ENCODE measurements at places on chromosomes 12 and 14.

DNA sequence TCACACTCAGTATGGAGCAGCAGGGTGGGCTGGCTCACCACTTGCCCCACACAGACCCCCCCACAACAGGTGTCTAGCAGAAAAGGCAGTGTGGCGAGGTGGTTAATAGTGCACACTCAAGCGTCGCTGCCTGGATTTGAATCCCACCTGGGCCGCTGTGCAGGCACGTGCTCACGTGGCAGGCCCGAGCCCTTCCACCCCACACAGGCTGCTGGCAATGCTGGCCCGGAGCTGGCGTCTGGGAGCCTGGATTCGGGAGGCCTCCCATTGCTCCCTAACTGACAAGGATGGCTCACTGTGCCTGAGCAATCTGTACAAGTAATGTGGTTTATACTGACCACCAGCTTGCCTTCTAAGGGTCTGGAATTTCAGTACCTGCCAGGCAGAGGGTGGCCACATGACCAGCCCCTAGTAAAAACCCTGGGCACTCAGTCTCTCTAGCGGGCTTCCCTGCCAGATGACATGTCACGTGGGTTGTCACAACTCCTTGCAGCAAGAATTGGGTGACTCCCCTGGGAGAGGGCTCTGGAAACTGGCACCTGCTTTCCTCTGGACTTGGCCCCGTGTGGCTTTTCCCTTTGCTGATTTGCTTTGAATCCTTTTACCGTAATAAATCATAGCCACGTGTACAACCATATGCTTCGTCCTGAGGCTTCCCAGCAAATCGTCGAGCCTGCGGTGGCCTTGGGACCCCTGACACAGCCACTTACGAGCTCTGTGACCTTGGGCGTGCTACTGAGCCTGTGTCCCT is 72.8 kb downstream of the SCARB1 start:
- DNase-seq = no peak

GRCh38 chr14:92578511-92578910 is 64.9 kb downstream of the RIN3 start:
- DNase-seq = no peak

- no peak for DNase-seq
Observed at GRCh38 chr12:1102115-1102514, 111.1 kb downstream of the ERC1 start.

GRCh38 chr14:81281332-81281731 is 60.6 kb upstream of the GTF2A1 start:
- DNase-seq = no peak

- no peak for DNase-seq
Observed at GRCh38 chr12:15778126-15778525, 11.1 kb downstream of the EPS8 start.

GRCh38 chr14:96741151-96741977 is 55.8 kb upstream of the VRK1 start:
- DNase-seq = no peak

- DNase-seq = no peak
Observed at GRCh38 chr12:50174971-50175715, 8.0 kb upstream of the CERS5 start.

- no peak for DNase-seq
Observed at GRCh38 chr12:95481072-95481471, 7.1 kb downstream of the METAP2 start.

- DNase-seq = no peak
Observed at GRCh38 chr14:101731187-101732080, 30.1 kb upstream of the PPP2R5C start.

GRCh38 chr14:59061292-59061691 is 127.2 kb upstream of the DAAM1 start:
- no peak for DNase-seq

Measured in cortex of kidney (tissue), 1 donor.